Tongue (tissue), 3 donors: ENCODE measurements at places on chromosomes 2 and 18.

GRCh38 chr18:11500153-11501122 lies 109.0 kb upstream of the SLC35G4 start:
- no peak for DNase-seq

DNA sequence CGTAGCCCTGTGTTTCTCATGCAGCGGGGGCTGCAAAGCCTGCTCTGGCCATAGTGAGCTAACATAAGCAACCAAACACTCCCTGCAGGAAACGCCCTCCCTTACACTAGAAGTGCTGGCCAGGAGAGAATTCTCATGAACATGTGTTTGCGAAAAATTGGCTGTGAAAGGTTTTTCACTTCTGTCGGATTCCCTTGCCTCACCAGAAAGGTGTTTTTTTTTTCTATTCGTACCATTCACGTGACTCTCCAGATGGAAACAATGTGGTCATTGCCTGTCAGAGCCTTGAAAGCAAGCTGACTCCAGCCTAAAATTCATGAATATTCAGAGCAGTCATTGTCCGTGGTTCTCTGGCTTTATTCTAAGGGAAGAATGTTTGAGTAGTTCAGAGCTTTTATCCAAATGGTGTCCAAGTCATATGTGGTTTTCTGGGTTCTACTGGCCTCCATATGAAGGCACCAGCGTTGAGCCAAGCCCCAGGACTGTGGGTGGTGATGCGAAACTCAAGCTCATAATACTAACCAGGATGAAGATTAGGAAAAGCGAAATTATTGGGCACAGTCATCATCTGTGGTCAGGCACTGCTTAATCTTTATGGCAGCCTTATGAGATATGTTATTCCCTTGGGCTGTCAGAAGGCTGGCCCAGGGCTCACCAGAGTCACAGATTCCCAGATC lies 236.4 kb downstream of the ALPK2 start:
- DNase-seq, result peak; percentile 93

- DNase-seq, result no peak
Observed at GRCh38 chr2:241432824-241433448, 75.4 kb downstream of the STK25 start.

GRCh38 chr2:193679847-193680246 lies 1485.1 kb upstream of the TMEFF2 start:
- DNase-seq, result no peak

DNA sequence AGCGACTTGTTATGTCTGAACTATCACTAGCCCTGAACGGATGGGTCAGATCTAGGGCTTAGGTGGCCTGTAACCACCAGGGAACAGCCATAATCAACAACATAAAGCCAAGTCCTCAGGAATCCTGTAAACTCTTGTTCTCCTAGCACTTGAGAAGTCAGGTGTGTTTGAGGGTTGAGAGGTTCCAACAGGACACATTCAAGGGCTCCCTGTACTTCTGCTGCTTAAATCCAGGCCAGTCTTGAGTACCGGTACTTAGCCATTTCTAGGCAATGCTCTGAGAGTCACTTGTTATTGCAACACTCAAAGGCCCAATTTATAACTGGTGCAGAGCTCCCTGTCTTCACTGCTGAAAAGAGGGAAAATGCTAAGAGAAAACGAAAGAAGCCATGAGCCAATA lies 21.6 kb upstream of the SLC40A1 start:
- DNase-seq, result no peak

DNA sequence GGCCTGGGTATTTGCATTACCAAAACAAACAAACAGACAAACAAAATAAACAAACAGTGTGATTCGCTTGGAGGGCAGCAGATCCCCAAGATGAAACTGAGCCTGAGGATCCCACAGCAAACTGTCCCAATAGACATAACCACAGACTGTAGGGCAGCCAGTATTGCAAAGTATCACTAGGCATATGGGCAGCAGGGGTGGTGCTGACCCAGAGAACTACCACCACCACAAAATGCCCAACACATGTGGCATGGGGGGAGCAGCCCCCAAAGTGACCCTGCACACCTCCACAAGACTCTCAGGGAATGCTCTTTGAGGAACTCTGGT lies 330.1 kb downstream of the CYRIA start:
- no peak for DNase-seq

- no peak for DNase-seq
Observed at GRCh38 chr2:3480352-3481010, 38.9 kb downstream of the ADI1 start.

DNA sequence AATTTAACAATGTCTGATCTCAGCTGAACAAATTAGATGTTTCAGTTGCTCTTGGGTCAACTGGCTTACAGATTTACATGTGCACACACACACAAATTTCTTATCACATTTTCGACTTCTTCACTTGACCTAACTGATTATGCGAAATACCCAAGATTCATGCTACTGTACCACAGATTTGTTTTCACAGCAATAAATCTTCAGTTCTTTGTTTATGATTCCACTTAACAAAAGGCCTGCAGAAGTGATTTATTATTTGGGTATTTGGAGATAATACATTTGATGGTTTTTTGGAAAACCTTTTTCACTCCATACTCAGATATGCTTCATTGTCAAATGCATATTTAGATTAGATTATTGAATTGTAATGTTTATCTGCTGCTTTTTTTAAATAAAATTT lies 129.0 kb downstream of the GALNT1 start:
- no peak for DNase-seq

DNA sequence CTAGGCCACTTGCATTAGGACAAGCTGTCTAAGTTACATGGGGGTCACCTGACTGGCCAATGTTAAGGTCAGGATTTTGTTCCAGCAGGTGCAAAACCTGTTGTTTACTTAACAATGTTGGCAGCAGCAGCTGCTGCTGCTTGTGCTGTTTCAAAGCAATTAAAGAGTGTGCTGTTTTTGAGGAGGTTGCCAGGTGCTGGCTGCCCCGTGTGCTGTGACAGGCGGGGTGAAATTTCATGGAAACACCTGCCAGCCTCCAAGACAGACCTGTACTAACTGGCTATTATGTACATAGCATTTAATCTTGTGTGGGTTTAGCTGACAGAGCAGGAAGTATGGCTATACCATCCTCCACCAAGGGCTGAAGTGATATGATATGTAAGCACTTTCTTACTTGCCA lies 224.9 kb downstream of the ASXL3 start:
- peak; percentile 69 for DNase-seq

- no peak for DNase-seq
Observed at GRCh38 chr18:66707473-66707872, 103.6 kb upstream of the CDH19 start.

GRCh38 chr2:238398577-238398976 lies 28.1 kb upstream of the ASB1 start:
- no peak for DNase-seq

- DNase-seq, result no peak
Observed at GRCh38 chr2:54052825-54053718, 62.3 kb upstream of the ACYP2 start.
